Effector memory CD4-positive, alpha-beta T cell (primary cell): ENCODE measurements at places on chromosomes 5 and 9.
A peak's percentile ranks its signal among the peaks of the same experiment; 100 is the strongest.

DNA sequence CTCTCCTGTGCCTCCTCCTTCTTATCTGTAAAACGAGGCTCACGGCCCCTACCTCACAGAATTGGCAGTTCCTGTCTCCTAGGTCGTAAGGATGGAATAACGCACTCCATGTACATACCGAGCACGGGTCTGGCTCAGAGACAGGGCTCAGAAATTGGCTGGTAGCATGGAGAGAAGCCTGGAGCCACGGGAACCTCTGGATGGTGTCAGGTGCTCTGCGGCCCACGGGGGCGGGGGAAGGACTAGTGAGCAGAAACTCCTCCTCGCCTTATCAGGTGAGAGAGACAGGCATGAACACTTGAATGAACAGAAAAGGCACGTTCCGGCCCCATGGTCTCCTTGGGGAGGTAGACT lies 15.4 kb upstream of the C5orf47 start:
- H3K27ac ChIP-seq, result no peak overlapping the region
- no peak for DNase-seq
- peaks cover 9% of the 10 kb centered on the region for H3K4me1 ChIP-seq
- H3K36me3 ChIP-seq, result no peaks in the 10 kb centered on the region

DNA sequence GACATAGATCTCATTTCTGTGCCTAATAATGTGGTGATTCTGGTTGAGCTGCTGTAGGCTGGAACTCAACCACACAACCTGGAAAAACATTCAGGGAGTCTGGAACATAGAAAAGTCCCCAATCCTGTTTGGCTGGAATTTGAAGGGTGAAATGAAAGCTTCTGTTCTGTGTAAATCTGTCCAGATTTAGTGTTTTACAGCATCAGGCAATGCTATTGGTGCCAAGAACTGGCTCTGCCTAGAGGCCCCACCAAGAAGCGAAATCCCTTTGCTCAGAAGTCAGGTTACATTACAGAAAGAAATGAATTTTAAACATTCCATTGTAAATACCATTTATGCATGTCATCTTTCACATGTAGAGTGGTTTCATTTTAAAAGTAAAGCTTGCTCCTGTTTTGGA lies 56.3 kb downstream of the TMEM174 start:
- no peak overlapping the region for H3K4me3 ChIP-seq
- no peaks in the 10 kb centered on the region for H3K36me3 ChIP-seq
- DNase-seq, result no peak

GRCh38 chr5:31962351-31962751 lies 211.8 kb downstream of the GOLPH3 start:
- H3K27ac ChIP-seq, result no peak overlapping the region
- no peak for DNase-seq
- no peaks in the 10 kb centered on the region for H3K36me3 ChIP-seq
- H3K4me1 ChIP-seq, result no peaks in the 10 kb centered on the region

GRCh38 chr5:69043655-69043996 lies 50.2 kb upstream of the SLC30A5 start:
- no peaks in the 10 kb centered on the region for H3K4me1 ChIP-seq
- H3K27ac ChIP-seq, result peak overlapping the region; percentile 60
- H3K27me3 ChIP-seq, result no peaks in the 10 kb centered on the region
- DNase-seq, result no peak
- peak overlapping the region; percentile 71 for H3K4me3 ChIP-seq

DNA sequence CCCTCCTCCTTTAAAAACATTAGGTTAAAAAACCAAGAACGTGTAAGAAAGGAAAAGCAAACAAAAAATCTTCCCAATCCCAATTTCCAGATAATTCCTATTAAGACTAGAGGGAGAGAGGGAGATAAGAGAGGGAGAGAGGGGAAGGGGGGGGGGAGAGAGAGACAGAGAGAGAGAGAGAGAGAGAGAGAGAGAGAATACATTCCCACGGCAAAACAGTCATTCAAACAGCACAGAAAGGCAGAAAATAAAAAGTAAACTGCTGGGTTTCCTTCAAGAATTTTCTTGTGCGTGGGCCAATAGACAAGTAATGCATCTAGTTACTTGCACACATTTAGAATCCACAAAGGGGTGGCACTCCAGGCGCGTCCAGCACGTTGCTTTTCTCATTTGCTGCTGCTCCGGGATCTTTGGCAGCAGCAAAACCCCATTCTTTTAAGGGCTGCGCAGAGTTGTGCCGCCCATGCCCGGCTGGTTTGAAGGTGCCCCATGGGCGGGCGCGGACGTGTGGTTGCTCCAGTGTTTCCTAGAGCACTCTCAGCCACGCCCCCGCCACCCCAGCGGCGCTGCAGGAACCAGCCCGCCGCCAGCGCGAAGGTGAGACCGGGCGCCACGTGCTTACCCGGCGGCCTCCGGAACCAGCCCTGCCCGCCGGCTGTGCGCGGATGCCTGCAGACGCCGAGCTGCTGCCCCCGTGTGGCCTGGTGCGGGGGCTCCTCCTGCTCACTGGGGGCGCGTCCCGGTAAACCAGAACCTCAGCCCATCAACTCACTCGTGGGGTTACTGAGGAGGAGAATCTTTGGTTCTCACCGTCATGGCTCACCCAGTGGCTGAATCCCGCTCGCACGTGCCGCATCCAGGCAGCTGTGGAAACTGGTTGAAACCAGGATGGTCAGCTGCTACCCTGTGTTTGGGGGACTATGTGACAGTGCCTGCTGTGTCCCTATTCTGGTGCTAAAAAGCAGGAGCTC lies 44.6 kb downstream of the STC2 start:
- H3K4me3 ChIP-seq, result no peak overlapping the region
- no peaks in the 10 kb centered on the region for H3K27me3 ChIP-seq
- no peak overlapping the region for H3K27ac ChIP-seq
- no peaks in the 10 kb centered on the region for H3K4me1 ChIP-seq

- no peak overlapping the region for H3K4me3 ChIP-seq
- no peak overlapping the region for H3K27ac ChIP-seq
- H3K4me1 ChIP-seq, result no peaks in the 10 kb centered on the region
- no peaks in the 10 kb centered on the region for H3K27me3 ChIP-seq
- DNase-seq, result no peak
- no peaks in the 10 kb centered on the region for H3K36me3 ChIP-seq
These were observed 552.4 kb upstream of the ZNF608 start for GRCh38 chr5:125298746-125299379.

DNA sequence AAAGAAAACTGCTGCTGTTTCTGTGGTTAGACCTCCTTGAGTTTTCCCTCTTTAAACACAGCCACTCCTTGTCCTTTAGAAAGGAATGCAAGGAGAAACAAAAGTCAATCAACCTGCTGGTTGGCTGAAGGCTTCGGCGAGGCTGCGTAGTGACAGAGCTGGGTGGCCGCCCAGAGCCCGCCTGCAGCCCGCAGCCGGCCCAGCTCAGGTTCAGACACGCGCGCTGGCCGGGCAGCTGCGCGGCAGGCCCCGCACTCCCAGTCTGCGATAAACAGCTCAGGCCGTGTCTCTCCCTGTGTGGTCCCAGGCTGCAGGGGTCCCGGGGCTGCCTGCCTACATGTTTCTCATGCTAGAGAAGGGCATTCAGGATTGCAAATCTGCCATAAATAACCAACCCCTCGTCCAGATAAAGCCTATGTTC lies 115.4 kb downstream of the HSD17B3 start:
- H3K27me3 ChIP-seq, result no peaks in the 10 kb centered on the region
- no peak overlapping the region for H3K27ac ChIP-seq
- no peak overlapping the region for H3K4me3 ChIP-seq

GRCh38 chr9:131668439-131669268 lies 71.2 kb downstream of the RAPGEF1 start:
- H3K27ac ChIP-seq, result peak overlapping the region; percentile 96
- H3K4me3 ChIP-seq, result peak overlapping the region; percentile 9
- H3K4me1 ChIP-seq, result peaks cover 81% of the 10 kb centered on the region
- DNase-seq, result peak; percentile 72

DNA sequence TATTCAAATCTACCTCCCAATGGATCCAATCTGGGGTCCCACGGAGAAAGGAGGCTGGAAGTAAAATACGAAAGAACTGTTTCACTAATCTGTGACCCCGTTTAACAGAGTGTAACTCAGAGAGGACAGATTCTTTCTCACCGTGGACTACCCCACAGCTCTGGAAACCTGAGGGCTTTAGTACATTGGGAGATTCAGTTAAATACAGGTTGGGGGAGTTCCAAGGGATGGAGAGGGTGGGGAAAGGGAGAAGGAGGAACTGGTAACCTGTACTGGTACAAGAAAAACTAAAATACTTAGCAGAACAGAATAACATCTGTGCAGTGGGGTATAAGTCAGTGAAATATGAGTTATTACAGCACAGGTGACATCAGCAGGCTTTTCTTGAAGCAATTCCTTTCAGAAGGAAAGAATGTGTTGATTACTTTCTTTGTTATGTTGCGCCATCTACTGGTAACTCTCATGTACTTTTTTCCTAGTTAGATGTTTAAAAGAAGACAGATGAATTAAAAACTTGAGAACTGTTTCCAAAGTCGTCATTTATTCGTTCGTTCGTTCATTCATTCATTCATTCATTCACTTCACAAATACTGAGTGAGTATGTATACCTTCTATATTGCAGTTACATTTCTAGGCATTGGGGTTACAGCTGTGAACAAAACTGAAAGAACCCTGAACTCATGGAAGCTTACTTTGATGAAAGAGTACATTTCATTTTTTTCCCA lies 30.0 kb upstream of the STOM start:
- no peaks in the 10 kb centered on the region for H3K36me3 ChIP-seq
- no peaks in the 10 kb centered on the region for H3K4me1 ChIP-seq
- no peak for DNase-seq
- H3K27ac ChIP-seq, result no peak overlapping the region
- H3K4me3 ChIP-seq, result no peak overlapping the region
- H3K27me3 ChIP-seq, result no peaks in the 10 kb centered on the region

DNA sequence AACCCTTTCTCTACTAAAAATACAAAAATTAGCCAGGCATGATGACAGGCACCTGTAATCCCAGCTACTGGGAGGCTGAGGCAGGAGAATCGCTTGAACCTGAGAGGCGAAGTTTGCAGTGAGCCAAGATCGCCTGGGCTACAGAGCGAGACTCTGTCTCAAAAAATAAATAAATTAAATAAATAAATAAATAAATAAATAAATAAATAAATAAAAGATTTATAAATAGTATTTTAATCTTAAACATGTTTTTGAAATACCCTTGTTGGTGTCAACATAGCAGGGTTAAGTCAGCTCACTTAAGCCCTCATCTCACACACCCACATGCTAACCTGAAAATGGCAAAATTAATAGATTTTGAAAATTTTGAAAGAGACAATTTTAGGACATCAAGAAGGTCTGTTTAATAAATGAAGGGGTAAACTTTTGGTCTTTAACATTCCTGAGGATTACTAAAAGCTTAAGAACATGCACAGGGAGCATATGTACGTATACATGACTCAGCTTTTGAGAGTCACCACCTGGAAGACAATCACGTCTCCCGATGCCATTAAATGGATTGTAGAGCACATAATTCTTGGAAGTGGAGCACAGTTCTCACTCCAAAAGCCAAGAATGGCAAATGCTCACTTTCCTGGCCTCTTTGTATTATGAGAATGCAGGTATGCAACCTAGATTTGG lies 202.5 kb downstream of the GDNF start:
- DNase-seq, result no peak
- no peaks in the 10 kb centered on the region for H3K4me1 ChIP-seq
- no peak overlapping the region for H3K4me3 ChIP-seq
- no peaks in the 10 kb centered on the region for H3K36me3 ChIP-seq
- no peak overlapping the region for H3K27ac ChIP-seq

DNA sequence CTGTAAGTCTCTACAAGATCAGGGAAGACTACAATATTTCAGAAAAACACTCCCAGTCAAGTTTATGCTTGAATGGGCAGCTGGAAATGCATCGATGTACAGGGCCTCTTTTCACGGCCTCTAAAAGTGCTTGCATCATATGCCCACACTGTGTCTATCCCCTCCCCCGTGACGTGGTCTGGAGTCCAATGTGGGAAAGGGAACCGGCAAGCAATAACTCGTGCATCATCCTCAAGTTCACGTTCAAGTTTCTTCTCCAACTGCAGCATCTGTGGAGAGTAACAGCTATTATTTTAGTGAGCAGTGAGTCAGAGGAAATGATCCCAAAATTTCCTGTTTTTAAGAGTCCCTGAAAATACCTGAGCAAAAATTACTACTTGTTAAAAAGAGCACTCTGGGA lies 22.3 kb downstream of the ATPSCKMT start:
- no peaks in the 10 kb centered on the region for H3K27me3 ChIP-seq
- no peak for DNase-seq
- no peaks in the 10 kb centered on the region for H3K4me1 ChIP-seq

DNA sequence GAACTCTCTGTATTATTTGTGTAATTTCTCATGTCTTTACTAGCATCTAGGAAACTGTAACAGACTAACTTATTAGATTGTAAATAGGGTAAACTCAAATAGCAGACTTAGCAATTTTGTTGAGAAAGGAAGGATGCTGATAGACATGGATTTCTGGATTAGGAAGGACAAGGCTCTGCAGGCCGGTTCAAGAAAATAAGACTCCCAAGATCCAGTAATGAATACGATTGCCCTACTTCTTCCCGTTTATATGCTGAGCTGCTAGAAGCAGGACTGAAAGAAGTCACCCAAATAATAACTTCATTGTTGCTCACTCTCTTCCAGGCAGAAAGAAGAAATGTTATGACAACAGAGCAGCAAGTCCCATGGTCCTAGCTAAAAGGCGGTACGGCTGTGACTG lies 22.8 kb upstream of the C9orf40 start:
- H3K27ac ChIP-seq, result no peak overlapping the region
- no peak for DNase-seq

DNA sequence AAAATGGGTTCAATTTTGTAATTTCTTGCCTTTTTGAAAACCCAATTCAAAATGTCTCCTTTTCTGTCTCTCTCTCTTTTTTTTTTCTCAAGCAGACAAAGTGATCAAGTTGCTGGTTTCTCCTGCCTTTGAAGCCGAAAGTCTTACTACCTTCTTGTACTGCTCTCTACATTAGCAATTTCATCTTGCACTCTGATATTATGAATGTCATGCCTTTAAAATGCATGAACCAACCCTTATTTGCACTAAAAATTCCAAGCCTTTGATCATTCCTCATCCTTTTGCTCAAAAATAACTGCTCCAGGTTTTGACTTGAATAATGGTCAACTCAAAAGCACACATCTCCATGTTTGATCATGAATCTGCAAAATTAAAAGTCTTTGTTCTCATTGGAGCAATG lies 125.2 kb downstream of the CETN3 start:
- no peaks in the 10 kb centered on the region for H3K27me3 ChIP-seq
- no peak for DNase-seq
- H3K36me3 ChIP-seq, result no peaks in the 10 kb centered on the region
- H3K4me1 ChIP-seq, result no peaks in the 10 kb centered on the region

DNA sequence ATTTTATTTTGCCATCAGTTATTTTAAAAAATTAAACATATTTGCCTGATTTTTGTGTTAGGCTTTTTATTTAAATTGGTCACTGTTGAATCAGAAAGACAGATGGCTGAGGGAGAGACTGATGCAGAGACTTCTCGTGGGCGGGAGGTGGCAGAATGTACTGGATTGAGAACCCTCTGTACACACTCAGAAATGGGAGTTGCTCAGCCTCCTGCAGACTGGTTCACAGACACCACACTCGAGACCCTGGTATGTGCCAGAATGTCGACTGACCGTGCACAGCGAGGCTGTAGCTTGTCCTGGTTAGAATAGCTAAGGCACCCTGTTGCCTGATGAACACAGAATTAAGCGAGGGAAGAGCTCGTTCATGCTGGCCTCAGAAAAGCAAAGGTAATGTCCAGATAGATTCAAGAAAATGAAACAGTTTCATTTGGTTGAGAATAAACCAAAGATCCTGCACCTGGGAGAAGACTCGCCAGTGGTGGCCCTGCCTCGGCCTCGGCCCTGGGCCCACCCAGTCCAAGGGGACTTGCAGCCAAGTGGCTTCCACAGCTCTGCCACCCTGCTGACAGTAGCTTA lies 71.3 kb upstream of the OTULINL start:
- H3K27ac ChIP-seq, result no peak overlapping the region
- no peaks in the 10 kb centered on the region for H3K36me3 ChIP-seq
- H3K4me3 ChIP-seq, result no peak overlapping the region
- no peaks in the 10 kb centered on the region for H3K4me1 ChIP-seq
